NCI-H69 (cell line): ENCODE measurements at places on chromosomes 3 and 15.

- DNase-seq: no peak
These were observed 40.7 kb upstream of the TBC1D21 start for GRCh38 chr15:73832657-73833056.

- DNase-seq: peak; percentile 36
These were observed 43.5 kb downstream of the LPP start for GRCh38 chr3:188197388-188197847.

GRCh38 chr3:16836505-16837237 is 48.1 kb upstream of the PLCL2 start:
- no peak for DNase-seq

GRCh38 chr15:50905055-50905454 is 3.4 kb upstream of the AP4E1 start:
- no peak for DNase-seq

- DNase-seq: peak; percentile 52
These were observed 504.2 kb upstream of the PROK2 start for GRCh38 chr3:72288955-72289691.

GRCh38 chr15:77107531-77108355 is 36.8 kb upstream of the TSPAN3 start:
- peak; percentile 72 for DNase-seq

DNA sequence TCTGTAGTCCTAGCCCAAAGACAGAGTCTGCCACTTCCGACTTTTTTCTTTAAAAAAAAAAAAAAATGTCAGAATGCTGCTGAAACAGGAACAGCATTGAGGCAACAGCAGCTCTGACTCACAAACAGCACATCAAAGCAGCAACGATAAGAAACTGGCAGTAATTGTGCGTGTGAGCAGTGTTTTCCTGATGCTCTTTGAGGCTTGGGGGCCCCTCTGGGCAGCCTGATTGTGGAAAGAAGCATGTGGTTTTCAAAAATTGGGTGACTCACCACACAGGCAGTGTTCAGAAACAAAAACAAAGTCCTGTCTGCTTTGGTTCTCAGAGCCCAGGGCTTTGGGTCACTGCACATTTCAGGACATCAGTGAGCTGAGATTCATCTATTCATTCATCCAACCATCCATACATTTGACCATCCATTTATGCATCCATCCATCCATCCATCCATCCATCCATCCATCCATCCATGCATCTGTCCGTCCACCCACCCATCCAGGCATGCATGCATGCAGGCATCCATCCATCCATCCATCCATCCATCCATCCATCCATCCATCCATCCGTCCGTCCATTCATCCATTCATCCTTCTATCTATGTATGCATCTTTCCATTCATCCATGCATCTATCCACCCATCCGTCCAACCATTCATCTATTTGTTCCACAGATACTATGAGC is 308.4 kb downstream of the RPLP1 start:
- DNase-seq: no peak

DNA sequence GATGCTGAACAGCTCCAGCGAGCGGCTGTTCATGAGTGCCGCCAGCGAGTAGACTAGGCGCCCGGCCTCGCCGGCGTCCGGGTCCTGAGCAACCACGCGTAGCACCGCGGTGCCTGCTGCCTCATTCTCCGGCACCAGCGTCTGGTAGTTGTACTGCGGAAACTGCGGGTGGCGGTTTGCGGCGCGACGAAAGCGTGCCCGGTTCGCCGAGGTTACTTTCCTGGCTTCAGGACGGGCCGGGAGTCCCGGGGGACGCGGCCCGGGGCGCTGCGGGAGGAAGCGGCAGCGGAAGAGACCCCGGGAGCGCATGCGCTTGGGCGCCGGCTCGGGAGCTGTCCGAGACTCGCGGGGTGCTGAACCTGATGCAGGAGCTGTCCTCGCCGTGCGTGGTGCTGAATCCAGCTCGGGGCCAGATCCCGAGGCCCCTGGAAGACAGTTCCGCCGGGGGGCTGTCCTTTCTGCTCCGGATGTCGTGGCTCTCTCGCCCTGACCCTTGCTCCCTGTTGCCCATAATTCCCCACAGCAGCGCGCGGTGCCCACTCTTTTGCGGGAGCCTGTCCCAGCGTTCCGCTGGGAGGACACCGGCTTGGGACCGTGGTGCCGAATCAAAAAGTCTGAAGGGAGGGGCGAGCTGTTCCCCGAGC is 1.1 kb downstream of the CELSR3 start:
- DNase-seq: no peak

GRCh38 chr15:84648539-84648938 is 5.5 kb downstream of the WDR73 start:
- DNase-seq: no peak

DNA sequence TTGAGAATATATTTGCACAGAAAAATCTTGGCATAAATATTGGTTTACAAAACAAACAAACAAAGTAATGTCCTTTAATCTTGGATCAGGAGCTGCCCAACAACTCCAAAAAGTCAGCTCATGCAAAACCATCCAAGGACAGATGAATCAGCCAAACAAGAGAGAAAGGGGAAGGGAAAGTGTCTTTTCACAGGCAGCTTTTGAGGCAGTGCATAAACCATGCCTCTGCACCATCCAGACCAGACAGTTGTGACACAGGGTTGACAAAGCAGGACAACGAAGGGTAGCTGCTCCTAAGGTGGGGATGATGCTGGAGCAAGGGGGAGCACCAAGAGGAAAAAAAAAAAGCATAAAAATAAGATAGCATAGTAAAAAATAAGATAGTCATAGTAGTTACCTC is 8.7 kb downstream of the CD86 start:
- no peak for DNase-seq

- DNase-seq: no peak
These were observed 7.9 kb upstream of the TSEN2 start for GRCh38 chr3:12476238-12476897.

- DNase-seq: no peak
These were observed 286.4 kb upstream of the BCHE start for GRCh38 chr3:166123576-166123975.

GRCh38 chr3:65641045-65641444 is 397.7 kb downstream of the MAGI1 start:
- no peak for DNase-seq

GRCh38 chr15:71411538-71412482 is 296.5 kb downstream of the THSD4 start:
- DNase-seq: no peak

DNA sequence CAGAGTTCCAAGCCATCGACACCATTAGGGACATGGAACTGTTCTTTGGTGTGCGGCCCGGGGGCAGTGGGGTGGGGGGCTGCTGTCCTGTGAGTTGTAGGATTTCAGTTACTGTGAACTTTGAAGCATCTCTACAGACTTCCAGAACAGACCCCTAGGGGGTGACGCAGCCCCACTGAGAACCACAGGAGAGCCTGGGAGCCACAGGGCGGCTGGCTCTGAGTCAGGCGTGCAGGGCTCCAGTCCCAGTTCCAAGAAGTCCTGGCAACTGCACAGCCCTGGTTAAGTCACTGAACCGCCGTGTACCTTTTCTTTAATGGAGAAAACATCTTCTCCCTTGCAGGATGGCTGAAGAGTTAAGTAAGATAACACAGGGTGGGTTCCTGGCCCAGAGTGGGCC is 23.5 kb upstream of the LRTM1 start:
- DNase-seq: peak; percentile 43

DNA sequence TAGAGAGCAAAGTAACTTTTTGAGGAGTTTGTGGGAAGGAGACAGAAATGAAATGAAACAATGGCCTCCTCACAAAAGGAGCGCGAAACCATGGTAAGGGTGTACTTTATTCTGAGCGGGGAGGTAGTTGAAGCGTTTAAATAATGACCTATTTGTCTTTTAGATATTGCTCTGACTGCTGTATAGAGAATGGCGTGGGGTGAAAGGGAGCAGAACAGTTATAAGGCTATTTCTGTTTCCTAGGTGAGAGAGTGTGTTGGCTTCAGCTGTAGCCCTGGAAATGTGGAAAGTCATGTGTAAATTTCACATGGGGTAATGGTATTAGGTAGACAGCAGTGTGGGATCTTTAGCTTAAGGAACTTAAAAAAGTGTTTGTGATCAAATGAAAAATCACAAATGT is 54.9 kb downstream of the CNTN4 start:
- DNase-seq: no peak

DNA sequence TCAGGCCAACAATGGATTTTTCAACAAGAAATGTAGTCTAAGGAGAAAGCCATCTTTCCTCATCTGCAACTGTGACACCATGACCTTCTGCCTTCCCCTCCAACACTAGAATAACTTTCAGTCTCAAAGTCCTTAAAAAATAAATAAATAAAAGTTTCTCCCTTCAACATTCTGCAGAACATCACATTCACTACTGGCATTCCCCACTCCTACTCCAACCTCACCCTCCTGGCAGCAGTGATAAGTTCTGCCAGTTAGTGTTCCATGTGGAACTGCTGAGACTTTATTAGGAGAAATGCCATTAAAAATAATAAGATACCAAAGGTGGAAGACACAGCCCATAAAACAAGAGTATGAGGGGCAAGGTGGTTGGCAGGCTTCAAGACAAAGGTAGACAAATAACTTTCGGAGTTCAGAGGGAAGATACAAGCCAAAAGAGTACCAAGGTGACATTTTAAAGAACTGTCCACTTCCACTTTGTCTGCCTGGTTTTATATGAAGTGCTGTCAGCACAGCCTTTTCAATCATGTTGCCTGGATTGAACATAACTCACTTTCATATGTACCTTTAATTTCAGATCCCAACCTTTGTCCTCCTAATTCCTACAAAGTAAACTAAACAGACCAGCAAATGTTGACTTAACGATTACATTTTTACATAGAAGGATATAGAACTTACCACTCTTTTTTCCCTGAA is 37.5 kb upstream of the RSL24D1 start:
- DNase-seq: no peak

- DNase-seq: peak; percentile 84
These were observed 56.9 kb upstream of the GOLGA6L2 start for GRCh38 chr15:23503980-23504379.

DNA sequence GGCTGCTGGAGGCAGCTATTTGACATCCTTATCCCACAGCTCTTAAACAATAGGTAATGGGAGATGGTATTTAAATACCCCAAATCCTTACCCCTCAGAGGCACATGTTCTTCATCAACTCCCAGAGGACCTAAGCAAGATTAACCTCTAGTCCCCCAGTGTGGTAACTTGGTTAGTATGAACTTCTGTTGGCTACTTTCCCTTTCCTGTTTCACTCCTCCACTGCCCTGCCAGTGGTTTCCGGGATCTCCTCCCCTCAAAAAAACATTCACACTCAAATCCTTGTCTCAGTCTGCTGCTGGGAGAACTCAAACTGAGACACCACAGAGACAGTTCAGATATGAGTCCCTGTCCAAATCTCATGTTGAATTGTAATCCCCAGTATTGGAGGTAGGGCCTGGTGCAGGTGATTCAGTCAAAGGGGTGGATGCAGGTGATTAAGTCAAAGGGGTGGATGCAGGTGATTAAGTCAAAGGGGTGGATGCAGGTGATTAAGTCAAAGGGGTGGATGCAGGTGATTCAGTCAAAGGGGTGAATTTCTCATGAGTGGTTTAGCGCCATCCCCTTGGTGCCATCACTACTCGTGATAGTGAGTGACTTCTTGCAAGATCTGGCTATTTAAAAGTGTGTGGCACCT is 335.0 kb upstream of the CTNNB1 start:
- no peak for DNase-seq

DNA sequence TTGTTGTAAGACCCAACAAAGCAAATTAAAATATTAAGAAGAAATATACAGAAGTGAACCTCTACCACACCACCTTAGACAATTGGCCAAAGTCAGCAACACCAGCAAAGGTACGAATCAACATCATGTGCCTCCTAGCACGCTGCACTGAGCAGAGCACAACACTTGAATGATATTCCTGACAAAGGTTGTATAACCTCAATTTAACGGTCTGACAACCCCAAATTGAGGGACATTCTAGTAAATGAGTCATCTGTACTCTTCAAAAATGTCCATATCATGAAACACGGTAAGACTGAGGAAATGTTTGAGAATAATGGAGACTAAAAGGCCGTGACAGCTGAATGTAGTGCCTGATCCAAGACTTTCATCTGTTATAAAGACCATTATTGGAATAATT is 41.3 kb upstream of the TNFSF10 start:
- DNase-seq: peak; percentile 43

DNA sequence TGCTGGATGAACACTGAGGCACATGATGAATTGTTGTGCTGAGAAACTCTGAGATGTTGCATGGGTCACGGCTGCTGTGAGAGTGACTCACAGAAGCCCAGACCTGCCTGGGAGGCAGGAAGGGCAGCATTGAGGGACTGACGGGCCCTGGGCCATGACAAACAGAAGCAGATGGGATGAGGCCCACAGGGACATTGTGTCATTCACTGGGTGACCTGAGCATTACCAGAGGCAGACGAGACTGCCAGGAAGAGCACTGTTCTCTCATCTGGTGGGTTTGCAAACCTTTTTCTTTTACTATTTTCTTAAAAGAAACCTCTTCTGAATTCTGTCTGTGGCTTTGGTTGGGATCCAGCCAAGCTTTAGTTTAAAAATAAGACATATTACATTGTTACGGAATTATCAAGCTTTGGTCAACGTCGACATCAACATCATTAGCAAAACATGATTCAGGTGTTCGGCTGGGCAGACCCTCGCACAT is 67.8 kb downstream of the BDH1 start:
- peak; percentile 88 for DNase-seq

GRCh38 chr3:170321321-170322034 is 36.0 kb upstream of the SKIL start:
- DNase-seq: peak; percentile 52

DNA sequence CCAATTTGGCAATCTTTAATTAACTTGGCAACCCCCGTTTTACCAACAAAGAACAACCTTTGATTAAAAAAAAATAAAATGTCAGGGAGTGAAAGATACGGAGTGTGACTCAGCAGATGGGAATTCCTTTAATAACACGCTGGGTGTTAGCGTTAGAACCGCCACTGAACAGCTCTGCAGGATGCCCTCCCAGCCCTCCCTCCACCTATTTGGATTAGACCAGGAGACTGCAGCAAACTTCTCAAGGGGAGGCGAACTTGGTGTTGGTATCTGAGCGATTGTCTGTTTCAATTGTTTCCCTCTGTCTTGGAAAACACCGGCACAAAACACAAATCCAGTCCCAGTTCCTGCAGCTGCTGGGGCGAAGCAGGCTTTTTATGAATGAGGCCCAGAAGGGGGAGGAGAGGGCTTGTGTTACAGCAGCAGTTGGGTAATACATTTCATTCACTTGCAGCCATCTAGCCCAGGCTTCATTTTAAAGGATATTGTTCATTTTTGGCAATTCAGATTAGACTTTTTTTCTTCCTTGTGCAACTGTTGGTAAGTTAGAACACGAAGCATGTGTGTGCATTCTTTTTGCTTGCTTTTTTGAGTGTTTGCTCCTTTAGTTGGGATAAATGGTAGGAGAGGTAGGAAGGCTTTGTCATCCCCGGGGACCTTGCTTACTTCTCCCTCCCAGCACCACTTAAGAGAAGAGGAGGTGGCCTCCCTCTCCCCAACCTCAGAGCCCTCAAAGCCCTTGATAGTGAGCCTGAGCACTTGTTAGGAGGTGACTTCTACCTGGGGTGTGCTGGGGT is 152.3 kb downstream of the IGF1R start:
- DNase-seq: peak; percentile 87
